OCI-LY7 (cell line): ENCODE measurements at places on chromosomes 3 and 15.

DNA sequence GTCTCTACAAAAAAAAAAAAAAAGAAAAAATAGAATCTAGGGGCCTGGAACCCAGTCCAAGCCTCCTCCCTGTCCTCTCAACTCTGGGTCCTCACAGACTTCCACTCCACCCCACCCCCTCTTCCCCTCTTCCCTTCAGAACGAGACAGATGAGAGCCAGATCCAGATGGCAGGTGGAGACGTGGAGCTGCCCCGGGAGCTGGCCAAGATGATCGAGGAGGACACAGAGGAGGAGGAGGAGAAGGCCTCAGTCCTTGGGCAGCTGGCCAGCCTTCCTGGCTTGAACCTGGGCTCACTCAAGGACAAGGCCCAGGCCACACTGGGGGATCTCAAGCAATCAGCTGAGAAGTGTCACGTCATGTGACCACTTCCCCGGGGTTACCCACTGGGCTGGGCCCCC, 3.6 kb downstream of the CPLX3 start:
- DNase-seq = no peak

DNA sequence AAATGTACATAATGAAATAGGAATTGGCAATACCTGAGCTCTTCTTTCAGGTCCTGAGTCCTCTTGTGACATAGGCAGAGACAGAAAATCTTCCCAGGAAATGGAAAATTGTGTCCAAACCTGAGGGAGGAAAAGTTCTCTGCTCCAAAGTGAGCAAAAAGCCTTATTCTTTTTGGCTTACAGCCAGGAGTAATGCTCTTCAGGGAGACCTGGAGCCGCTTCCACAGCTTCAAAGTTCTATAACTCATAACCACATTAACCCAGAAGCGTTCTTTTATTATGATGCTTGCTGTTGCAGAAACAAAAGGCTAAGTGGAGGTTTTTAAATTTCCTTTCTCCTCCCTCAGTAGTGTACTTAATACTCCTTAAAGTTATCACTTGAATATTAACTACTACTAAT, 633 bp downstream of the IGSF10 start:
- DNase-seq = no peak

DNA sequence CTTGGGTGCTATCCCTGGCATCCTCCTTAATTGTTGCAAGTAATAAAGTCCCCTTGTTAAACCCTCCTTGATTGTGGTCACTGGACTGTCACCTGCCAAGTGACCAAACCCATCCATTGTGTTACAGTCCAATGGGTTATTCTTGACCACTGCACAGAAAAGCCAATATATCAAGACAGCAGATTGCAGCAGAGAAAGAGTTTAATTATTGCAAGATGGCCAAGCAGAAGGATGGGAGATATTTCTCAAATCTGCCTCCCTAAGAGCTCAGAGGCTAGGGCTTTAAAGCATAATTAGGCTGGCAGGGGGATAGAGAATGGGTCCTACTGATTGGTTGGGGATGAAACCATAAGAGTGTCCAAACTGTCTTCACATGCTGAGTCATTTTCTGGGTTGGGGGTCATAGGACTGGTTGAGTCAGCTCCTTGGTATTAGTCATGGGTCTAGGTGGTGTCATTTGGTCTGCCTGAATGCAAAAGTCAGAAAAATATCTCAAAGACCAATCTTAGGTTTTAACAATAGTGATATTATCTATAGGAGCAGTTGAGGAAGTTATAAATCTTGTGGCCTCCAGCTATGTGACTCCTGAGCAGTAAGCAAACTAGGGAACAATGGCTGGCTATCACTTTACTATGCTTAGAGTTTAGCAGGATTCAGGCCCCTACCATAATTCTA, 19.1 kb upstream of the XYLB start:
- DNase-seq = no peak

DNA sequence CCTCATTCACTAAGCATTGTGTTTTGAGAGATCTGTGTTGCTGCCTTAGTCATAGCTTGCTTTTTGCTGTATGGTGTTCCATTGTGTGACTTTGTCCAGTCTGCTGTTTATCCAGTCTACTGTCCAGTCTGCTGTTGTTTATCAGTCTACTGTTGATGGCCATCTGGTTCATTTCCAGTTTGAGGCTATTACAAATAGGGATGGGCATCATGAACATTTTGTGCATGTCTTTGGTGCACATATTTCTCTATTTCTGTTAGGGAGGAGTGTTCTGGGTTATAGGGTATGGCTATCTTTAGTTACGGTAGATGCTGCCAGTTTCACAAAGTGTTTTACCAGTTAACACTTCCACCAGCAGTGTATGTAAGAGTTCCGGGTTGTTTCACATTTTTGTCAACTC, 22.2 kb upstream of the CLEC3B start:
- no peak for DNase-seq

DNA sequence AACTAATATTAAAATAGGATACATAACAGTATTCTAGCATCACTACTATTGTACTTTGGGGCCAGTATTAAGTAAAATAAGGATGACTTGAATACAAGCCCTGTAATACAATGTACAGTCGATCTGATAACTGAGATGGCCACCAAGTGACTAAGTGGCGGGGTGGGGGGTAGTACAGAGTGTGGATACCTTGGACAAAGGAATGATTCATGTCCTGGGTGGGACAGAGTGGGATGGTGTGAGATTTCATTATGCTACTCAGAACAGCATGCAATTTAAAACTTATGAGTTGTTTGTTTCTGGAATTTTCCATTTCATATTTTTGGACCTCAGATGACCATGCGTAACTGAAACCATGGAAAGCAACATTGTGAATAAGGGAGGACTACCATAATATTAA, 46.0 kb downstream of the SLC7A14 start:
- no peak for DNase-seq

DNA sequence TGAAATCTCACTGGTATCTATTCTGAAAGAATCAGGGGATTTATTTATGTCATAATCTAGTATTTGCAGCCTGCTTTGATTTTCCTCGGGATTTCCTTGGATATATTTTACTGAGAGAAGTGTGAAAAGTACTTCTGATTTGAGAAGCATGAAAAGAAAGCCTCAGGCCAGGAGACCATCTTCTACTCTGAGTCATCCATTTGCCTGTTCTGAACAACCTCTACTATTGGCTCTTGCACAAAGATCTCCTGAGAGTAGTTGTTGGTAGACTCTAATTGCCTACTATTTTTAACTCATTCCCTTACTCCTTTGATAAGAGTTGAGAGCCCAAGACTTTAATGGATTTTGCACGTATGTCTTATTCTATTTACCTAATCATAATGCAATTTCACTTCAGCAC, 318.9 kb downstream of the BCHE start:
- no peak for DNase-seq

- no peak for DNase-seq
Observed at GRCh38 chr3:175088766-175089380, 229.7 kb downstream of the NAALADL2 start.

DNA sequence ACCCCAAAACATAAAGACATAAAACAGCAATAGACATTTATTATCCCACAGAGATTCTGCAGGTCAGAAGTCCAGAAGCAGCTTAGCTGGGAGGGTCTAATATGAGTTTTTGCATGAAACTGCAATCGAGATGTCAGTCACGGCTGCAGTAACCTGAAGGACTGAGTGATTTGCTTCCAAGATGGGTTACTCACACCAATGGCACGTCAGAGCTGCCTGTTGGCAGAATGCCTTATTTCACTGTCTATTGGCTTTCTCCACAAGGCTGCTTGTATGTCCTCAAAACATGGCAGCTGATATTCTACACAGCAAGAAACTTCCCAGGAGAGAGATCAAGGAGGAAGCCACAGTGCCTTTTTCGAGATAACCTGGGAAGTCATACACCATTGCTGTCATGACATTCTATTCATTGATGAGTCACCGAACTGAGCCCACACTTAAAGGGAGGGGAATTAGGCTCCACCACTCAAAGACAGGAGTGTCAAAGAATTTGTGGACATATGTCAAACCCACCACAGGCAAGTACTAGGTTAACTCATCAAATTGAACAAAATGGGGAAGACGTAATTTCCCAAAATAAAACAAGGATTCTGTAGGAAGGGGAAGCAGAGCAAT, 122.2 kb downstream of the SYNPR start:
- DNase-seq = no peak

GRCh38 chr3:170532573-170532972, 53.3 kb downstream of the SLC7A14 start:
- DNase-seq = no peak

- DNase-seq = no peak
Observed at GRCh38 chr3:65006300-65006739, 318.5 kb upstream of the ADAMTS9 start.

DNA sequence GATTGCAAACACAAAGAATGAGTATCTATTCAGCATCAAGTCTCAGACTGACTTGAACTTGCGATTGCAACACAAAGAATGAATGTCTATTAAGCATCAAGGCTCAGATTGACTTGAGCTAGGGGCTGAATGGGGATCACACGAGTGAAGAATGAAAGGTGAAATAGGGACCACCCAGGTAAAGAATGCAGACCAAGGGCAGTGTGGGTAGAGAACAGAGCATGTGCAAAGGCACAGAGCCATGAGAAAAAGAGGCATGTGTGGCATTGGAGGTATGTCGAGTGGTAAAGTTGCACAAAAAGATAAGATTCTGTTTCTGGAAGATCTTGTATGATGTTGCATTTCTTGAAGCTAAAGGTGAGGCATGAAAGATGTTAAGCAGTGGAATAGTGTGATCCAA, 119.4 kb upstream of the GPR149 start:
- DNase-seq = no peak

DNA sequence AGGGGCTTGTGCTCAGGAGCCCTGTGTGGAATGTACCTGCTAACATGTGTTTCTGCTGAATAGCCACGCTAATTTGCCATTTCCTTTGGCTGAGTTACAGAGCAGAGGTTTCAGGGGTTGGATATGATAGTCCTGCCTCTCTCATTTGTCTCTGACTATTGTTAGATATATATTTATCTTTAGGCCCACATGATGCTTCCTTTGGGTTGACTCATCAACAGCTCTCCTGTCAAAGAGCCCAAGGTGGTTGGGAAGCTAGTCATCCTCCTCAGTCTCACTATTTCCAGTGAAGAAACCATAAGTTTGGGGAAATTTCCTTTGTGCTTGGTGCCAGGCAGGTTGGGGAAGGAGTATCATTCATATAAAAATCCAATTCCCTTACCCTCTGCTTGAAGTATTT, 1194.6 kb downstream of the ZPLD1 start:
- no peak for DNase-seq

DNA sequence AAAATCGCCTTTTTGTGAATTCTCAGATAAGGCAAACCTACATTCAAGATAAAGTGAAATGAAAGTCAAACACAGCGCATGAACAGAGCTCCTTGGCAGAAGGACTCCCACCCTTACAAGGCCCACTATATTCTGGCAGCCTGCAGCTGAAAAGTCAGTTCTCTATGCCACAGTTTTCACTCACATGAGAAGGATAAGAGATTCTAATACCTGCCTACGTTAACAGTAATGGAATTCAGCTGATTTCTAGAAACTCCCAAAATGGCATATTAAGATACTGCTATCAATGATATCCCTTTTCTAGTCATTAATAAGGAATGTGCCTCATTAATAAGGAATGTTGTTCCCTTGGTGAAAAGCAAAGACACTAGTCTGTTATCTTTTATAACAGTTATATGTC, 27.0 kb downstream of the SLC30A4 start:
- no peak for DNase-seq

DNA sequence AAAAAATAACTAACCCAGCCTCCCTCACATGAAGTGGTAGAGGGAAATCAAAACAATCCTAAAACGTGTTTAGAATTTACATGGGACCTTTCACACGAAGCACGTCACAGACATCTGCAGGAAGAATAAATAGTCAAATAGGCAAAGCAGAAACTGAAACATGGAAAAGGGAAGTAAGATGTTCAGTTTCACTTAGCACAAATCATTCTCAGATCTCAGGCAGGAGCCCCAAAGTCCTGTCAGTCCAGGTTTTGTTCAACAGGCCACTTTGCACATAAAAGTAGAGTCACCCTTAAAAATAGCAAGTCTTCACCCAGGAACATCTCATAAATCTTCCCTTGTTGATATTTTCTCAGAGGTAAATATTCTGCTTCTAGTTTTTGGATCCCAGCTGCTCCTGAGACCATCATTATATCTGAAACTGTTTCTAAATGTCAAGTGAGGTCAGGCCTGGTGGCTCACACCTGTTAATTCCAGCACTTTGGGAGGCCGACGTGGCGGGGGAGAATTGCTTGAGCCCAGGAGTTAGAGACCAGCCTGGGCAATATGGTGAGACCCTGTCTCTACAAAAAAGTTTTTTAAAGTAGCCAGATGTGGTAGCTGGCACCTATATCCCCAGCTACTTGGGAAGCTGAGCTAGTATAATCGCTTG, 1.9 kb downstream of the RUBCN start:
- DNase-seq = peak; percentile 92

DNA sequence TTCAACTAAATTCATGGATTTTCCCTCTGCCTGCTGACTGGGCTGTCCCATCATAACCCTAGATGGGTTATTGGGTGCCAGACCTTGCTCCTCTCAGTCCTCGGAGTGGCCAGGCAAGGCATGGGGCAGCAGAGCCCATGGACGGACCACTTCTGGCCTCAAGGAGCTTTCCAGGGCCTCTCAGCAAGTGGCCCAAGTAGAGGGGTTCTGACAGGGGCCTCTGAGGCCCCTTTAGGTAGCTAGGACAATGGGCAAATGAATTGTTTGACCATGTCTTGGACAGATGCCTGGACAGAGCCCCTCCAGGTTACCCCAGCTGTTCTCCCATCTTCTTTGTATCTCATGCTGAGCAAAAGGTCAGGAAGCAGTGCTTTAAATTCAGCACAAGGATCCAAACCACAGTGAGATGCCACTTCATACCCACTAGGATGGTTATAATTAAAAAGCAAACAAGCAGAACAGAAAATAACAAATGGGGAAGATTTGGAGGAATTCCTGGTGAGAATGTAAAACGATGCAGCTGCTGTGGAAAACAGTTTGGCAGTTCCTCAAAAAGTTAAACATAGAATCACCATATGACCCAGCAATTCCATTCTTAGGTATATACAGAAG, 61.6 kb downstream of the SPSB4 start:
- DNase-seq = no peak

DNA sequence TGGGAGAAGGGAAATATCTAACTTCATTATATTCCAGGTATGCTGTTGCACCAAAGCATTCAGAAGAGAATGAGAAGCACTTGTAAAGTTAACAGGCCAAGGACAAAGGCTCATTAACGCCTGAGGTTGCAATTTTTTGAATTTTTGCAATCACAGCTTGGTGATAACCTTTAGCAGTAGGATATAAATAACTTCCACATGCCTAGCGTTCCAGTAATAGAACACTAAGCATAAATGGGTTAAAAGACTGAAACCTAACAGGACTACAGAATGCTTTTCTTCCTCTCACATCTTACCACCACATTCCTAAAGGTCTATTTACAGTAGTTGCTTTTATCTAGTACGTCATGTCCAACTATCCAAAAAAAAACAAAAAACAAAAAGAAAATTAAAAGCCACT, 57.4 kb upstream of the IMPG2 start:
- DNase-seq = no peak

DNA sequence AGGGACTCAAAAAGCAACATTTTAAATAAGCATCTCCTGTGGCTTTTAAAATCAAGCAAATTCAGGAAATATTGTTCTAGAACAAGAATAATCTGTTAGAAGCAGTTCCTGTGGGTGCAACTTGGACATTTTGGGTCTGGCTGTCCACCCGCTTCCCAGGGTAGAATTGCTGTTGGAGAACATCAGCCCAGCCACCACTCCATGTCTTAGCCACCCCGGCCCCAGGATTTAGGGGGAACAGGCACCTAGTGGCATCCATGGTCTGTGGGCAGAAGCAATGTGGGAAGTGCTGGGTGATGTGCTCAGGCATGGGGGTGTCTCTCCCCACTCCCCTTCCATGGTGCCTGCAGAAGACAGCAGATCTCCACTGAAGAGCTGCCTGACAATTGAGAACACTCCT, 162.6 kb downstream of the KLF13 start:
- DNase-seq = no peak
